ENCODE measurements at places on chromosomes 16 and 17. TPM values are rescaled to one million over a fixed set of nuclear protein-coding genes. Genes with fewer than 3 reads are reported as not detected.

MARVELD3 gene
- total RNA-seq, result under 0.01 TPM

TBC1D16 gene
- total RNA-seq, result 32.8 TPM

GRCh38 chr16:85767531-85767930, 16.6 kb upstream of the C16orf74 start:
- peak; percentile 71 for DNase-seq

DNA sequence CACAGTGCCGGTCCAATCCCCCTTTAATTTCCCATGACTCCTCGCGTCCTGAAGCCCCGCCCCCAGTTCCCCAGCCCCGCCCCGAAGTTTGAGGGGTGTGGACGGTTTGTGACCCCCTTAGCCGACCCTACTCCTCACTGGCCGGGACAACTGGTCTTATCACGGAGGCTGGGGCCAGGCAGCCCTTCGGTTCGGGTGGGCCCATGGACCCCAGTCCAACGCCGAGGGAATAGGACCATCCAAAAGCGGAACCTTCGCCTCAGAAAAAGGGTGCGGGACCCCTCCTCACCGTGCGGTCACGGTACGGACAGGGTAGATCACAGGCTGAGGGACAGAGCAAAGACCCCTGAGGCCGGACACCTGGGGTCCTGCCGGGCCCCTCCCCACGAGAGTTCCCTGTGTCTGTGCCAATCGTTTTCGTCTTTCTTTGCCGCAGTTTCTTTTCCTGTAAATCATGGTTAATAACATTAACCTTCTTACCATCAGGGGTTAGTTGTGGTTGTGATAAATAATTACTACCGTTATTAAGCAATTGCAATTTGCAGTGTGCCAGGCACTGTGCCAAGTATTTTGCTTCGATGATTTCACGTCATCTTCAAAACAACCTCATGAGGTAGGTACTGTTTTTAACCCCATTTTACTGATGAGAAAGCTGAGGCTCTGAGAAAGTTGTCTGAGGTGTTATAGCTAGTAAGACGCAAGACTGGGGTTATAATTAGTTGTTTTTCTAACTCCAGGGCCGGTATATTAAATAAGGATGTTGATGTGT, 543 bp downstream of the TMUB2 start:
- DNase-seq, result peak; percentile 66

- no peak for DNase-seq
Observed at GRCh38 chr17:49218941-49219913, 8.7 kb downstream of the ABI3 start.

DNA sequence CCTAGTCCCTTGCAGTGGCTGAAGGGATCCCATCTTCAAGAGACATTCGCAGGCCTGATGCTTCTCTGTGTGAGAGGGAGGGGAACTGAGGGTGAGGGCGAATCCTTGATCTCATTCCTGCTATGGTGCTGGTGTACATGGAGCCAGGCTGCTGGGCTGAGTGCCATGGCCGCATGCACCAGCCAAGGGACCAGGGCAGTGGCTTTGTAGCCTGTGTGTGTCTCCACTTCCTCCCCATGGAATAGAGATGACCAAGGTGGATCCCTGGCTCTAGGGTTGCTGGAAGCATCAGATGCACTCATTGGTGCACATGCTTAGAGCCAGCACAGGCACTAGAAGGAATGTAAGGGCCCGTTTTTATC, 195.0 kb downstream of the FOXL1 start:
- DNase-seq, result no peak

DNA sequence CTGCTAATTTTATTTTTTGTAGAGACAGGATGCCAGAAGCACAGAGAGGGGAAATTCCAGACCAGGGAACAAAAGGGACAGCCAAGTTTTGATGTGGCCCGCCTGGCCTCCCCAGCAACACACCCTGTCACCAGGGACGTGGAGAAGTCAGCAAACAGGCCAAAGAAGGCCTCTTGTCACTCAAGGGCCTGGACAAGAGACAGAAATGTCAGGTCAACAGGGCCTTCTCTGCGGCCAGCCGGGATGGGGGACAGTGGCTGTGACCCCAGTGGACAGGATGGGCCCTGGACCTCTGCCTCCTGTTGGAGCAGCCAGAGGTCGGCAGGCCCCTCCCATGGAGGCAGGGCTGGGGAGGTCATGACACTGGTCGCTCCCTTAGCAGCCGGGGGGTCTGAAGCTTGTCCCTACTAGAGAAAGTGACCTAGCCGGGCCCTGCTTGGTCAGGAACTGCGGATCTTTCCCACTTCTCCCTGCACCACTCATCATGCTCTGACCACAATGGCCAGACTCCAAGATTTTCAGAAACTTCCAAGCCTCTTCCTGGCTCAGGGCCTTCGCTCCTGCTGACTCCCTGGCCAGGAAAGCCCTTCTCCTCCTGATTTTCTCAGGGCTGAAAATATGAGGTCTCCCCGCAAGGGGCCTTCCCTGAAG, 9.2 kb upstream of the TVP23A start:
- peak; percentile 61 for DNase-seq

DNA sequence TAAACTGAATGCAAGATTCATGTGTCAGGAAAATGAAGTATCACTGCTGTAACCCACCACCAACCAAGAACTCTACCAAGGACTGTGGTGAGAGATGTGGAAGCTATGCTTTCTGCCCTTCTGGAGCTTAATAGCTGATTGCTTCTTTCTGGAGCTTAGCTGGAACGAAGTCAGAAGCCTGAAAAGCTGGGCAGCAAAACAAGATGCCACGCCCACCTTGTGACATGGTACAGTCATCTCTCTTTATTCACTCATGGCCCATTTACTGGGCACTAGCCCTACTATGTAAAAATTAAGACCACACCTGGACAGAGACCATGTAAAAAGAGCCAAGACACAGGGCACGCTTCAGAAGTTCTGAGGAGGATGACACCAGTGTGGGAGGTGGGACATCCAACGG, 48.1 kb downstream of the TEX2 start:
- no peak for DNase-seq

- no peak for DNase-seq
Observed at GRCh38 chr16:80627108-80627507, 86.3 kb downstream of the DYNLRB2 start.

Measured in fibroblast of villous mesenchyme (primary cell).